Activated CD4-positive, alpha-beta T cell treated with anti-CD3 and anti-CD28 coated beads for 4 hours (primary cell): ENCODE measurements at places on chromosomes 7 and 10.

DNA sequence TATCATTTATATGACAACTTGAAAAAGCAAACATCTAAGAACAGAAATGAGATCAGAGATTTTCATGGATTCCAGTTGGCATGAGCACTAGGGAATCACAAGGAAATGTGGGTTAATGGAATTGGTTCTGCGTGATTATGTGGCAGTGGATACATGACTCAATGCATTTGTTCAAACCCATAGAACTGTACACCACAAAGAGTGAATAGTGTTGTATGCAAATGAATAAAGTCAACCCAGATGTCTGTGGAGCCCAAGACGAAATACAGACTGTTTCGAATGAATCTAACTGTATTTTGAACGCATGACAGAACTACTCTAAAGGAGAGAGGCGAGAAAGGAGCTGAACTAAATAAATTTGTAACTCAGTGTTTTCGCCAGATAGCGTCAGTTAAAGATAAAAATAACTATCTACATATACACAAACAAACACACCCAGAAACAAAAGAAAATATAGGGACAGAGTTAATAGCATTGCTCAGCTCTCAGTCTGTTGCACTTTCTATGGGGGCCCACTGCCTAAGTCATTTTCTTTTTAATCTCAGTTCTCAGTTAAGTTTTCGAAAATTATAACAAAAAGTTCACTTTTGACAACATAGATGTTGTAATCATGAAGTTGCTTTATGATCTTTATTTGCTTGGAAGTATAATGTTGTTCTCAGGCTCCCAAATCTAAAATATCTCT is 636.7 kb upstream of the SEMA3D start:
- no peak for DNase-seq

DNA sequence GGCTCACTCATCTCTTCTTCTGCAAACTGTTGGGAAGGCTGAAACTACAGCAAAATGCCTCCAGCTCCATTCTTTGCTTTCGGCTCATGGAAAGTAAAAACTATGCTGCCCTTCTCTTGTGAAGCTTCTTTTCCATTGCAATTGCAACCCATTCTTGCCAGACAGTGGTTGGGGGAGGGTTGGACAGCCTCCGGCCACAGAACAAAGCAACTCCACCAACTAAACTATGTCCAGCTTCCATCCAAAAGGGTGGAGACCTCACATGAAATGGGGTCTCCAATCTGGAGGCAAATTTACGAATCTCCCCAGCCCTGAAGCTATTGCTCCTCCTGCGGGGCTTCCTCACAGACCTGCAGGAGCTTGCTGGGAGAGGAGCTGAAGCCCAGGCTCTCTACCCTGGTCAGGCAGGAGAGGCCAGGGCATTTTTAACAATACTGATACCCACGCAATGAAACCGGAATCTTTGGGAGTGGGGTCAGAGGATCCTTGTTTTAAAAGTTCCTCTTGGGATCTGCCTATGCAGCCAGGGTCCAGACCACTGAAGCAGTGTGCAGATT is 549 bp downstream of the GPNMB start:
- DNase-seq: no peak

DNA sequence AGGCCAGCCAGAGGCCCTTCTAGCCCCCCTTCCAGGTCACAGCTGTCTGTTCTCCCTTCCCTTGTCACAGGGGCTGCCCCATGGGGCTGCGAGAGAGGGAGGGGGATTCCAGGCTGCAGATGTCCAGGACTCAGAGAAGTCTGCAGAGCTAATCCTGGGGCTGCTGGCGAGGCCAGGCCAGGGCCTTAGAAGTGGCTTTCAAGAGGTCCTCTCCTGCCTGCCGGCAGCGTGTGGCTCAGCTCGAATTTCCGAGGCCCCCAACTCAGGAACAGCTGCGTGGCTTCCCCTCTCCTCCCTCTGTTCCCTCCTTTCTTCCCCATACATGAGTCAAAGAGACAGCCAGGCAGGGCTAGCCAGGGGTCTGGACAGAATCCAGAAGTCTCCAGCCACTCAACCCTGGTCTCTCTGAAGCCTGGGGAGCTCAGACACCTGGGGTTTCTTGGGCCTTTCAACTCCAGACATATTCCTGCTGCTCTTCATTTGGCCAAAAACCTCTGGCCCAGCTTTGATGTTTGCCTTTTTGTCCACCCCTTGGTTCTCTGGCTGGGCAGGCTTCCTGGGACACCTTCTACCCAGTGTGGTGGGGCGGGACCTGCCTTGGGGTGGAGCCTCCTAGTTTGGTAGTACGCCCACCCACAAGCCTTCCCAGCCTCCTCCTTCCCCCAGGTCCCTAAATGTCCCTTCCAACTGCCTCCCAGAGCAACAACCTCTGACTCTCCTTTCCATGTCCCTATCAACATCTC is 21.8 kb upstream of the EIF5AL1 start:
- DNase-seq: no peak

DNA sequence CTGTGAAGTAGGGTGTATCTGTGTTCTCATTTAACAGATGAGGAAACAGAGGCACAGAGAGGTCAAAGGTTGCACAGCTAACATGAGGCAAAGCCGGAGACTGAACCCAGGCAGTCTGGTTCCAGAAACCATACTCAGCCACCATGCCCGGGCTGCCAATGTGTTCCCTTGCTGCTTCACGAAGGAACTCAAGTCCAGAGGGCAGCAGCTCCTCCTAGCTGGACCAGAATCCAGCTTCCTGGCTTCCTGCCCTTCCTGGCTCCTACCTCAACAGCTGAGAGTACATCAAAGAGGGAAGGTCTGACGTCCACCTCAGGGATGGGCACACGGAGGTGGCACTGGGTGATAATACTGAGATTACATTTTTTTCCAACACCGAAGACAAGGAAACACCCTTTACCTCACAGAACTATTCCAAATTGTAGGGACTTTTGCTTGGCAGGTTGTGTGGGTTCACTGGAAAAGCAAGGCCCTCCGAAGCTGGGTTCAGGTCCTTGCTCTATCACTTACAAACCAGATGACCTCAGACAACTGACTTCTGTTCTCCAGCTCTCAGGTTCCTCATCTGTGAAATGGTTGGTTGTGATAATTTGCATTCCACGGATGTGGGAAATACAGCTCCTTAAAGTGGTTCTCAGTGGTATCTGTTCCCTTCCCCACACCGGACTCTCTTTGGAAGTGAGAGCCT is 154.1 kb upstream of the ZMIZ1 start:
- DNase-seq: no peak

GRCh38 chr10:49761789-49762565 is at the start of gene OGDHL:
OGDHL (minus strand) TSS chr10:49762323; CDS start chr10:49758592, 3,731 bp downstream.
- DNase-seq: peak; percentile 13

GRCh38 chr7:155558351-155558750 is 12.0 kb upstream of the CNPY1 start:
- DNase-seq: no peak

DNA sequence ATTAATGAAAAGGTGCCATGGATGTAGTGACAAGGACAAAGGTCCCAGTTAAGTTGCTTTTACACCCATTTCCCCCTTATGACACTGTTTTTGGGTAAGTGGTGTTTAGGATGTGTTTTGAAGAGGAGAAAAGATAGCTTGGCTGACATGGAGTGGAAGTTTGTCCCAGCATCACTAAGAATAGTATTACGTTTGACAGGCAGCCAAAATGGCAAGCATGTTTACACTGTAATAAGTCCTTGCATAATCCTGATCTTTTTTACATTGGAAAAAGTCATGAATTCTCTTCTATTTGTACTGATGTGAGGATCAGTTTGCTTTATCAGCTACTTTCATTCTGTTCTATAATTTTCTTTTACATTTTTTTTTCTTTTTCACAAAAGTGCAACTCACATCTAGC is 137.8 kb downstream of the CHRM2 start:
- no peak for DNase-seq

DNA sequence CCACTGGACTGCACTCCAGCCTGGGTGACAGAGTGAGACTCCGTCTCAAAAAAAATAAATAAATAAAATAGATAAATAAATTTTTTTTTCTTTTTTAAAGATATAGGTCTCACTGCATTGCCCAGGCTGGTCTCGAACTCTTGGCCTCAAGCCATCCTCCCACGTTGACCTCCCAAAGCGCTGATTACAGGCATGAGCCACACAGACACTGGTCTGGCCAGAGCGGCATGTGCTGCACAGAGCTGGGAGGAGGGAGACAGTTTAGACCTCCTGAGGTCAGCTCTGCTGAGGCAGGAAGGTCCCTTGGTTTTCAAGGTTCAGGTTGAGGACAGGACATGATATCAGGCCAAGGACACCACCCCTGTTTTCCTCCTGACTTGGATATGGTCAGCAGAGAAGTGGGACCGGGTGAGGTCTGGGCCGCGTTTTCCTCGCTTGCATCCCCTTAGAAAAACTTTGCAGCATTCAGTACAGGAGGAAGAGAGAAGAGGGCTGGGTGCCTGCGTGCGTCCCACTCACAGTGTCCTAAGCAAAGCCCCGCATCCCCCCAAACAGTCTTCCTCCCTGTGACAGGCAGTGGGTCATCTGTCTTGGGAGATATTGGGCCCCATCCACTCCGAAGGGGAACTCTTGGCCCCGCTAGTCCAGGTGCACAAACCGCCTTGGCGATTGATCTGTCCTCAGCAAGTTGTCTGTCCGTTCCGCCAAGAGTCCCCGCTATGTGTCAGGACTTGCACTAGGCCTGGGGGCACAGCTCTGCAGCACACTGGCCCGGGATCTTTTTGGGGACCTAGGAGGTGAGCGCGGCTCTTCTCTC is 56.1 kb downstream of the ZNF727 start:
- no peak for DNase-seq

DNA sequence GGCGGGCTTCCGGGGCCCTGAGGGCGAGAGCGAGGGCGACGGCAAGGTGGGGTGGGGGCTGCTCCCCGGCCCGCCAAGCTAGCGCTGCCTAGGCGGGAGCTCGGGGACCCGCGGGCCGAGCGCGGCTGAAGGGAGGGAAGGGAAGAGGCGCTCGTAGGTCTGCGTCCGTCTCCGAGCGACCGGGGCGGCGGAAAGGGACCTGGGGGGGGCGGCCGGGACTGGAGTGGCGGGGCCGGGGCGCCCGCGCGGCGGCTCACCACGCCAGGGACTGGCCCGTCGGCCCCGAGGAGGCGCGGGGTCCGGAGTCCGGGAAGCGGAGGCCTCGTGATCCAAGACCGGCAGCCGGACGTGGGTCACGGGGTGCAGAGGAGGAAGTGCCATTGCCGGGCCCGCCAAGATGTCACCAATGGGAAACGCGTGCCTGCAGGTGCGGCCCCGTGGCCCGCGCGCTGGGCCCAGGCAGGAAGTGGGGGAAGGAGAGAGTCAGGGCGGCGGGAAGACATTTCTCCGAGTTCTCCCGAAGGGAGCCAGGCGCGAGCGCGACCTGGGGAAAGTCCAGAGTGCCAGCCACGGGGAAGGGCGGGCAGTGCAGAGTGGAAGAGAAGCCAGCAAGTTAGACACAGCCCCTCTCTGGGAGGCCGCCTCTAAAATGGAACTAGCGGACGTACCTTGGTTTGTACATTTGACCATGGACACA is 11.9 kb downstream of the HNRNPF start:
- peak; percentile 51 for DNase-seq

- DNase-seq: no peak
Observed at GRCh38 chr7:92200791-92201190, 21.8 kb upstream of the LRRD1 start.

DNA sequence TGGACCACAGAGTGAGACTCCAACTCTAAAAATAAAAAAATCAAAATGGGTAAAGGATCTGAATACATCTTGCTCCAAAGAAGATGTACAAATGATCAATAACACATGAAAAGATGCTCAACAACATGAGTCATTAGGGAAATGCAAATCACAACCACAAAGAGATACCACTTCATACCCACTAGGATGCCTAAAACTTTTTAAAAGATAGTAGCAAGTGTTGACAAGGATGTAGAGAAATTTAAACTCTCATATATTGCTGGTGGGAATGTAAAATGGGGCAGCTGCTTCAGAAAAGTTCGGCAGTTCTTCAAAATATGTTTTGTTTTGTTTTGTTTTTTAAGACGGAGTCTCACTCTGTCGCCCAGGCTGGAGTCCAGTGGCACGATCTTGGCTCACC is 45.7 kb upstream of the GTF2IRD1 start:
- no peak for DNase-seq

- DNase-seq: no peak
Observed at GRCh38 chr10:45580371-45581215, 92.0 kb downstream of the ZFAND4 start.

DNA sequence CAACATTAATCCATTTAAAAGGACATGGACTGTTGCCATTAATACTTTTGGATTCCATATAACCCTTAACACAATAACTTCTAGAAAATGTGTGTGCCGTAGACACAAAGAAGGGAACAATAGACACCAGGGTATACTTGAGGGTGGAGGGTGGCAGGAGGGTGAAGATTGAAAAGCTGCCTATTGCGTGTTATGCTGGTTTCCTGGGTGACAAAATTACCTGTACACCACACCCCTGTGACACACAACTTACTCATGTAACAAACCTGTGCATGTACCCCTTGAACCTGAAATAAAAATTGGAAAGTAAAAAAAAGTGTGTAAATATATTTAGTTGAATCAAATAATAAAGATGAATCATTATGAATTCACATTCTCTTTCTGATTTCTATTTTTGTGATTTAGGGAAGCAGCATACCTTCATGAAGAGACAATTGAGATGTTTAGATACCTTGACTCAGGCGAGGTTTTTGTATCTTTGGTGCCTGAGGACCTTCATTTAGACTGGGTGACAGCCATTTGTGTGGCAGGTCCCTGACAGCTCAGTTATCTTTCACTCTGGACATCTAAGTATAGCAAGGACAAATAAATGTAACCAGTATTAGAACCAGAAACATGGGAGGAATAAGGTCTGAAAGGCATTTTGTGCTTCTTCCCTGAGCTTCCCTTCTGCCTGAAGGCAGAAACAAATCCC is 28.7 kb downstream of the GIMAP8 start:
- DNase-seq: peak; percentile 48

DNA sequence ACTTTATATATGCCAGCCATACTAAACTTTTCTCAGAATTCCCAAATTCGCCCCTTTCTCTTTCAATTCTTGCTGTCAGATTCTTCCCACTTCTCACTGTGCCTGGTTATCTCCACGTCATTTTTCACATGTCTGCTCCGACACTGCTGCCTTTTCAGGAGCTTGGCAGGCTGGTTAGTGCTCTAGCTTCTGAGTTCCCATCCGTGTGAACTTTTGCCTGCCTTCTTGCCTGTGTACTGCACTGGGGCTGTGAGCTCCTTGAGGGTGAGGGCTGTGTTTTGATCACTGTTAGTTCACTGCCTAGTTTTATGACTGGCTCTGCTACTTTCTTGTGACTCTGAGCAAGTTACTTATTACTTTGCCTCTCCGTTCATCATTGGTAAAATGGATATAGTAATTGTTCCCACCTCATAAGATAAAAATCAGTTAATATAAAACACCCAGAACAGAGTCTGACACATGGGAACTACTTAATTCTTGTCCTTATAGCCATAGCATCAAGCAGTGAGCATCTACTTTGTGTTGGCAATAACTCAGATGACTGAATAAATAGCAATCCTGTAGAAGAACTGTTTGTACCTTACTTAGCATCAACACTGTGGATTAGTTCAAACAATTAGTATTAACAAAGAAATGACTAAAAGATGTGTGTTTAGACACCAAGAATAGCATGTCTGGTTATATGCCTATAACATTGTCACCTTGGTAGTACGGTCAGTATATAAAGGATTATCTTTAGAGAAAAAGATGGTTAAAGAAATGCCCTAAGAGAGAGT is 5.5 kb downstream of the GSTO1 start:
- DNase-seq: no peak

GRCh38 chr7:39644170-39644569 is 20.8 kb downstream of the RALA start:
- DNase-seq: no peak

- no peak for DNase-seq
Observed at GRCh38 chr7:39672176-39672575, 48.8 kb downstream of the RALA start.
